RKO (cell line): ENCODE measurements at places on chromosomes 4 and X.

DNA sequence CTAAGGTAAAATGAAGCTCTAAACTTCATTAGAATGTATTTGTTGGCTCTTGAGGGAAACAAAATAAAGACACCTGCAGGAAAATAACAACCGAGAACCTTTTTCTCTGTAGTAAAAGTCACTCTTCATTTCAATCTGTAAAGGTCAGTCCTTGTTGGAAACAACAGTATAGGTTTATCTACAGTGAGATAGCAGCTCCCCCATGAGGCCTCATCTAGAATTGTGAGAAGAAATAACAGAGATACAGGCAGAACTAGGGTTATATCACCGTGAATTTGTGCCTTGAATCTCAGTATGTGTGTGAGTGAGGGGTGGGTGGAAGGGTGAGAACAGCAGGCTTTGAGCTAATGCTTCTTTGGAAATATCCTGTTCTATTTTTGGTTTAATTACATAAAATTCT is 107.8 kb upstream of the FMR1 start:
- peak; percentile 51 for DNase-seq

DNA sequence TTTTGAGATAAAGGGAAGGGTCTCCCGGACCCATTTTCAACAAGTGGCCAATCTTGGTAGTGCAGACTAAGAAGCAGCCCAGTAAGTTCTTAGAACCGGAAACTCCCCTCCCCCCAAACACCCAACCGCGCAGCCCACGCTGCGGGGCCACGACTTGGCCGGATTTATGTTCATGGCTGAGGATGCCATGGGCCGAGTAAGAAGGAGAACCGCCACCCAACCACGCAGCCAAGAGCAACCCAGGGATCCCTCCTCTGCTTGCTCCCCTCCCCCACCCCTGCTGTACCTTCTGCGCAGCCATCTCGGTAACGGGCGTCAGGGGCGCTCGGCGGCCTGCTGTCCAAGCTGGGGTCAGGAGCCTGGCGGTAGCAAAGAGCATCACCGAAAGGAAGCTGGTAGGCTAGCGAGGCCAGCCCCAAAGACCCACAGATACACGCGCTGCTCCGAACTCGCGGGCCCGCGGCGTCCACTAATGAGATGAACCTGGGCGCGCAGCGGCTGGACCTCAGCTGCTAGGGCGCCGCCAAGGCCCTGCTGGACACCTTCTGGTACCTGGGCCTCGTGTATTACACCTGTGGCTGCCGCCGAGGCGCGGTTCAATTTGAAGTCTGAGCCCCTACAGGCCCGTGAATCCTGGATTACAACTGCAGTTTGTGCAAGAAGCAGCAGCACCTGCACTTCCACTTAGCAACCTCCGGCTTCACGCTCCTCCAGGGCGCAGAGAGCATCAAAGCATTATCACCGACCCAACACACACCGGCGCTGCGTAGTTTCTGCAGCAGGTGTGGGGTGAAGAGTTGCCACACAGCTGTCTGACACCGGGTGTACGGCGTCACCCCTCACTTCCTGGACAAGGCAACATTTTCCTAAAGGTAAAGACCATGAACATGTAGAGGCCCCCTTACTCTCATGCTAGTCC is 63.4 kb downstream of the NUDT10 start:
- no peak for DNase-seq

GRCh38 chr4:23305026-23305425 is 584.8 kb downstream of the PPARGC1A start:
- DNase-seq = peak; percentile 43

DNA sequence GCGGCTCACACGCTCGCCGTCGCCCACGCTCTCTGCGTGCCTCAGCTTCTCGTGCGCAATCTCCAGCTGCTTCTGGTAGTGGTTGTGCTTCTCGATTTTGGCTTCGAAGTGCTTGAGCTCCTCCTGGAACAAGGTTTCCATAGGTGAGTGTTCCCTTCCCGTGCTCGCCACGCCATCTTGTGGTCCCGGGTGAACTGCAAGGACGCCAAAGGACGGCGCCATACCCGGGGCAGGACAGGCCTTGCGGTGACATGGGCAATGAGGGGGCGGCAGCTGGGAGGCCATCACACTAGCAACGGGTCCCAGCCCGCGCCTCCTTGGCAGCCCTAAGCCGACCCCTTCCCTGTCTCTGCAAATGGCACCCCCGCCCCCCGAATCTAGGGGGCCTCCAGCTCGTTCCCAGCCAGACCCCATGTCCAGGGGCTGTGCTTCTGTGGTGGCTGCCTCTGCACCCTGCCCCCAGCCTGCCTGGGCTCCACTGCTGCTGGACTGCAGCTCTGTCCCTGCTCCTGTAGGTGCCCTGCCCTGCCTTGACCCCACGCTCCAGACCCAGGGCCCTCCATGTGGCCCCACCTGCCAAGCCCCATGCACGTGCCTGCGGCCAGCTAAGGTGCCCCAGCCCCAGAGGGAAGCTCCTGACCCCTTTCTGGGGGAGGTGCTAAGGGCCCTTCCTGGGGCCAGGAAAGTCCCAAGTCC is 17.3 kb downstream of the LRPAP1 start:
- no peak for DNase-seq
